ENCODE measurements at places on chromosomes 1 and 21.

GRCh38 chr1:61241411-61241838 is 159.1 kb downstream of the NFIA start:
- no peak for DNase-seq

DNA sequence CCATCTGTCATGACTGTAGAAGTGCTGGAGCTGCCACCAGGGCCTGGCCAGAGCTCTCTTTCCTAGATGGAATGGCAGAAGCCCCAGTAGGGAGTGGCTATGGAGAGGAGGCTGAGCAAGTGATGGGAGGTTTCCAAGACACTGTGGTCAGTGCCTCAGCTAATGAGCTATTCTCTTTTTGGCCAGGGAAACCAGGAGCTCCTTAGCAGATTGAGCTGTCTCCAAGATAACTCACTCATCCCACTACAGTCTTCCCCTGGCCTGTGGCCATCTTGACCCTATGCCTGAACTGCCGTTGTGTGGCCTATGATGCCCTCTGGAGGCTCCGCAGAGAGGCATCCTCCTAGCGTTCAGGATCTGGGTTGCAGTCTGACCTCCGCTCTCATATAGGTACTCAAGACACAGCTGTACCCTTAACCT is 60.5 kb downstream of the ERI3 start:
- no peak for DNase-seq

DNA sequence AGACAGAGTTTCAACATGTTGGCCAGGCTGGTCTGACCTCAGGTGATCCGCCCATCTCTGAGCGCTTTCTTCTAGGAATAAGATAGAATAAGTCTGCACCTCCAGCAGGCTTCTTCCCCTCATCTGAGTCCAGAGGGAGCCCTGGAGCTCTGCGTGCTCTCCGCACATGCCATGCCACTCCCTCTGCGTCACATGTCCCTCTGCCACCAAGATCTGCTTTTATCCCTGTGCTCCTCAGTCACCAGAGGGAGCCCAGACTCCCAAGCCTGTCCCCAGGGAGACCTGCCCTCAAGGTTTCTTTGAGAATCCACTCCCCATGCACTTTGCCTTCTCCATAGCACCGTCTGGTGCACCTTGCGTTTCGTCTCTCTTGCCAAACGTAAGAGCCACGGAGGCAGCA is 213.0 kb downstream of the CAMTA1 start:
- DNase-seq, result no peak

- DNase-seq, result no peak
Observed at GRCh38 chr1:112508278-112509004, at the start of gene WNT2B. WNT2B (plus strand) TSS chr1:112508965; CDS start chr1:112509263, 298 bp downstream.

DNA sequence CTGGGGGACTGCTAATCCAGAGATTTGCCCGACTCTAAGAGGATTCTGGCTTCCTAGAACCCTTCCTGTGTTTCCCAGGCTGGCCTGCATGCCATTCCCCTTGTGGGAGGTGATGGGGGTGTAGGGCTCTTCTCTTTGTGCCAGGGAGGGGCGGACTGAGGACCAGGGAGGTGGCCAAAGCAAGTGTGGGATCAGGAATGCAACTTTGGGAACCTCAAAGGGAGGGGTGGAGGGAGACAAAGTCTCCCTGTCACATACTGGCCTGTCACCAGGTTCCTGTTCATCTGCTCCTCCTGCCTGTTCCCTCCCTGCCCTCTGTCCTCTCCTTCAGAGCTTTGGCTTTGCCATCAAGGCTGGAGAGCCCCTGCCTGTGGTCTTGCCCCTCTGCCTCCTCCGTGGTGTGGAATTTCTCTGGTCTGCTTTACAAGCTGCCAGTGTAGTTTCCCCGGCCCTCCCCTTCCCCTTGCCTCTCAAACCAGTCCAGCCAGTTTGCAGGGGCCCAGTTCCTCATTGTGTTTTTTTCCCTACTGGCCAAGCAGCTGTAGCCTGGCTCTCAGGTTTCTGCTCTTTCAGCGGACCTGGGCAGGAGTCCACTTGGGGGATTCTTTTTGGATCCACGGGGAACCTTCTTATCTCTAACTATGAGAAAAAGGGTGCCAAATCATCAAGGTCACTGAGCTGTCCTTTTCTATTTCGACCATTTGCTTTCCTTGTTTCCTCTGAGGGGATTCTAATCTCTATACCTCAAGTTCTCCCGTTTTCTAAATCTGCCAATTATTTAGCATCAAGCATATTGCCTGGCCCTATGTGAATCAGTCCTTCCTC is 1.8 kb downstream of the CGN start:
- no peak for DNase-seq

DNA sequence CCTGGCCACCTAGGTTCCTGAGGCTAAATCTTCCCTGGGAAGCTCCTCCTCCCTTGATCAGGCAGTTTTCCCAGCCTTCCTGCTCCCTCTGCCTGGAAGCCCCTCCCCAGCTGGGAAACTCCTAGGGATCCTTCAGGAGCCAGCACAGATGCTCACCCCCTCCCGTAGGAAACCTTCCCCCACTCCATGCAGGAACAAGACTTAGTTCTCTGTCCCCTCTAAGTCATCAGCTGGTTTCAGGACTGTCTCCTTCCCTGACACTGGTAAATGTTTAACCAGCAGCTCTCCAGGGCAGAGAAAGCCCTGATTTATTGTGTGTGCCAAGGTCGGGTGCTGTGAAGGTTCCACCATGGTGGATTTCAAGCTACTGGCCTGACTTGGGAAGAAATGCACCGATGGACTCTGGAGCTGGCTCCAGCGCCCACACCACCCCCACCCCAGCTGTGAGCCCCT is 25.0 kb downstream of the TTC39A start:
- DNase-seq, result no peak

DNA sequence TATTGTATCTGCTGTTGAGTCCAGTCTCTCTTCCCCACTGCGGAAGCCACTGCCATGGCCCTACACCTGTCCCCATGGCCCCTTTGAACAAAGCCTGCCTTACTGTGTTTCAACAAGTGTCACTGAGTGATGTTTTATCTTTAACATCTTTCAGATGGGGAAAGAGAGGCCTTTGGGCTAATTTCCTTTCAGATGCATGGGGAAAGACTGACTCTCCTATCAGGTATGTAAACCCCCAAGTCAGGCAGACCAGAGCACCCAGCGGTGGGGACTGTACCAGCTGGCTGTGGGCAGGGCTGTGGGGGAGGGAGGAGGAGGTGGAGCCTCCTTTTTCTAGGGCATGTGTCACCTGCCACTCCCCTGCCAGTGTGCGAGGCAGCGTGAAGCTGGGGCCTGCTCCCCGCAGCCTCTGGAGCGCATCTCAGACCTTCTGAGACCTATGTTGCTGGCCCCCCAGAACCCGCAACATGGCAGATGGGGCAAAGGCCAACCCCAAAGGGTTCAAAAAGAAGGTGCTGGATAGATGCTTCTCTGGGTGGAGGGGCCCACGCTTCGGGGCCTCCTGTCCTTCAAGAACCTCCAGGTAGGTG is at the start of gene PLA2G2F:
Gene PLA2G2F (plus strand): TSS at position 363 of the 590 bp plus-strand sequence. CDS start 105 bp downstream, at position 468.
- DNase-seq, result no peak

GRCh38 chr1:207868251-207868773 is 42.6 kb downstream of the CD34 start:
- peak; percentile 54 for DNase-seq

DNA sequence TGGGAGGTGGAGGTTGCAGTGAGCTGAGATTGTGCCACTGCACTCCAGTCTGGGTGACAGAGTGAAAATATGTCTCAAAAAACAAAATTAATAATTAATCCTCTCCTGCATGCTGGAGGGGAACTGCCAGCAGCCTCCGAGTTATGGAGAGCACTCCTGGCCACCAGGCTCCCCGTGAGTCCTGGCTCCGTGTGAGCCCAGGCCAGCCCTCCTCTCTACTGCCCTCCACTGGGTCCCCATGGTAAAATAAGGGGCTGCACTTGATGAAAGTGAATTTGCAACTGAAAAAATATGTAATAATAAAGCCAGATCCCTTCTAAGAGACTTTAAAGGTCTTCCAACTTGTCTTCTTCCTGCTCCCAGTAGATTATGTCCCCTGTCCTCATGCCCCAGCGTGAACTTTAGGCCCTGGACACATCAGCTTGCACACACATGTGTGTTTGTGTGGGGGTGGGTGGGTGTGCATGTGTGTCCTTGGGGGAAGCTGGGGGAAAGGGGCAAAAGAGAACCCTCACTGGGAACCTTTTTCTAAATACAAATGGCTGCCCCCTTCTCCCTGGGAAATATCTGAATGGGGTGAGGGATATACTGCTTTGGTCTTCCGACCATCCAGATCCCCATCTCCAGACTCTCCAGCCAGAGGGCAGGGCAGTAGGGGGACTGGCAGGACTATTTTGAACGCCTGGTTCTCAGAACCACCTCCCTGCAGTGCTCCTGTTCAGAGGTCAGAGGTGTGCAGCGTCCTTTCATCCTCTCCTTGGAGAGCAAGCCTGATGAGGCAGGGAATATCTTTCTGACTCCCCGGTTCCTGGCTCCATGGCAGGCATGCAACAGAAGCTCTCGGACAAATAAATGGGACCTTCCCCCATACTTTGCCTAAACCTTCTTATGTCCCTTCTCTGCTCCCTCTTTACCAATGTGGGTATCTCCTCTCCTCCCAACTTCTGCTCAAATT is 26.2 kb downstream of the NEK2 start:
- DNase-seq, result no peak

DNA sequence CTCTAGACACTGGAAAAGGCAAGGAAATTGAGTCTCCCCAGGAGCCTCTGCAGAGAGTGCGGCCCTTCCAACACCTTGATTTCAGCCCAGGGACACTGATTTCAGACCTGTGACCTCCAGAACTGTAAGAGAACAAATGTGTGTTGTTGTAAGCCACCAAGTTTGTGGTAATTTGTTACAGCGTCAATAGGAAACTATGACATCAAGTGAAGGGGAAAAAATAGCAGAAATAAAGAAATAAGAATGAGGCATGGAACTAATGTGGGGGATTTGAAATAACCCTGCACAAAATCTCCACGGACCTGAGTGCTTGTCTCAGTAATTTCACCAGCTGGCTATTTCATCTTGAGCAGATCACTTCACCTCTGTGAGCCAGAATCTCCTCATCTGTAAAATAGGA is 227.8 kb upstream of the JUN start:
- no peak for DNase-seq

GRCh38 chr1:115706587-115707425 is 61.7 kb downstream of the CASQ2 start:
- DNase-seq, result peak; percentile 27

DNA sequence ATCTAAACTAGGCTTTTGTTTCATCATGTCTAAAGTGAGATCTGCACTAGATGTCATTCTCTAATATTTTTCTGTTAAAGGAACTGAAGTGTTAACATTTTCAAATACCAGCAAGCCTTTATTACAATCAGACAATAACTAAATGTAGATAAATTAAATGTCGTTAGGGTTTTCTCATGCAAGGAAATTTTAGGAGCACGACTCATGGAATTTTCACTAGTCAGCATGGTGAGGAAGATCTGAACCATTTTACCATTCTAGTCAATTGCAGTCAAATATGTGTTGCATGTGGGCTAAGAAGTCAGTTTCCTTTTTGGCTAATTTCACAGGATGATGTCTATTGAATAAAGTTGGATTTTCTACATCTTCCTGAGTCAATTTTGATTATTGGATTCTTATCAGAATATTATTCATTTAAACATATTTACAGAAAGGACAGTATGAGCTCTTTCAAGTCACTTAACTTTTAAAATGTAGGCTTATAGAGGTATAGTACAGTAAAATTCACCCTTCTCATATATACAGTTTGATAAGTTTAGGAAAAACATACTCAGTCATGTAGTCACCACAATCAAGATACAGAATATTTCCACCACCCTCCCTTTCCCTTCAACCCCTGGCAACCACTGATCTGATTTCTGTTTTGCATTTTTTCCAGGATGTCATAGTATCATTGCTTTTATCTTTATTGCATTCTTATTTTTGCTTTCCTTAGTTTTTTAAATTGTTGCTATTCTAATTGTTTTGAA is 9.2 kb downstream of the GCSAML start:
- DNase-seq, result no peak

- peak; percentile 72 for DNase-seq
Observed at GRCh38 chr1:155272466-155273342, 600 bp downstream of the CLK2 start.

DNA sequence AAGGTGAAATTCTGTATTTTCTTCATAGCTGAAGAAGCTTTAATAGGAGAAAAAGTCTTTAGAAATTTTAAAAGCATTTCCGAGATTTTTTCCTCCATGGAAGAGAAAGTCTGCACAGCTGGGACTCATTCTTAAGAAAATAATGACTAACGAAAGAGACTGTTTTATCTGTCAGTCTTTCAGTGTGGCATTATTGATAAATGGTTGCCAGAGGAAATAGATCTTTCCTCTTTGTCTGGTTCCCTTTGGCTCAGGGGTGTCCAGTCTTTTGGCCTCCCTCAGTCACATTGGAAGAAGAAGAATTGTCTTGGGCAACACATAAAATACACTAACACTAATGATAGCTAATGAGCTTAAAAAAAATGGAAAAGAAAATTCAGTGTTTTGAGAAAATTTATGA is 49.9 kb downstream of the KDM1A start:
- no peak for DNase-seq

DNA sequence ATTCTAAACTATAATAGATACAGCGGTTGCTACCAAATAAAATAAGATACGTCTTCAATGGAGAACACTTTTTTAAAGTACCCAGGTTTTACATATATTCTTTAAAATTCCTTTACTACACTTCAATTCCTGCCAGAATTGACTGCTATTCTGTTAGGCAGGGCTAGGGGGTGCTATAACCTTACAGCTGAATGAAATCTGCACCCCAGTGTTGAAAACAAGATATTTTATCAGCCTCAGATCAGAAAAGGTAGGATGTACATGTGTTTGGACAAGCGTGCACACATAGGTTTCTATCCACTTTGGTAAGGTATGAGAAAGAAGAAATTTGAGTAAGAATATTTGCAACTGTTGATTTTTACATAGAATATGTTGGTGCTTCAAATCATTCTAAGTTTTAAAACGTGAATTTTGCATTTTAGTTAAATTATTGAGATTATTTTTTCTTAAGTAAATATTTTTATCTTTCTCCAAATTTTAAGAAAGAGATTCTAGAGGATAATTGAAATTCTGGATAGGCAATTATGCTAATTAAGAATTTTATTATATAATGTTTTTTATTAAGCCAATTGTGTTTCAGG is 490.8 kb upstream of the ADGRL4 start:
- DNase-seq, result peak; percentile 11

GRCh38 chr1:53686091-53686964 is 52.6 kb downstream of the GLIS1 start:
- DNase-seq, result no peak

- peak; percentile 75 for DNase-seq
Observed at GRCh38 chr1:15249081-15249480, 2.1 kb downstream of the FHAD1 start.

DNA sequence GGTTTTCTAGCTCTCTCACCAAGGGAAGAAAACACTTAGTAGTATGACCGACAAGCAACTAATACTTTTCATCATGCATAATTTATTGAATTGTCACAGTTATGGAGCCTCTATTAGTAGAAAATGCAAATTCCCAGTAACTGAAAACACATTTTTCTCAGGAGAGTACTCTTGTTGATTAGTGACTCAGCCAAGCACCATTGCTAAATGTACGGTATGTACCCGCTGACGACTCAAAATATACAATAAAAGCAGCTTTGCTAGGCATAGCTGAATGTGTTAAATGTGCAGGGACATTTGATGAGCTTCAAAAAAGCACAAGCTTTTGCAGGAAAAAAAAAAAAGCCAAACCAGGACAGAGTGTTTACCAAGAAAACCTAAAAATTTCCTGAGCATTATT is 63.9 kb downstream of the WDR64 start:
- no peak for DNase-seq
